Gastrocnemius medialis (tissue), 4 donors: ENCODE measurements at places on chromosomes 2 and 18. TPM values are rescaled to one million over a fixed set of nuclear protein-coding genes. Genes with fewer than 3 reads are reported as not detected.

DNA sequence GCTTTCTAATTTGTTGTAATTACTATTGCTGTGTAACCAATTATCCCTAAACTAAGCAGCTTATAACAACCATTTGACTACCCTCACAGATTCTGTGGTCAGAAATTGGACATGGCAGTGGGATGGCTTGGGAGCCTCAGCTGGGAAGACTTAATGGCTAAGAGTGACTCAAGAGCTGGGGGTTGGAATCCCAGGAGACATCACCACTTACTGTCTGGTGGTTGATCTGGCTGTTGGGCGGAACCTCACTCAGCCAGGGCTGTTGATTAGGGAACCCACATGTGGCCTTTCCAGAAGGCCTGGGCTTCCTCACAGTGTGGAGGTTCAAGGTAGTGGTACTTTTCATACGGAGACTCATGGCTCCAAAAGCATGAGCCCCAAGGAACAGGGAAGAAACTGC lies 49.8 kb downstream of the E2F6 start:
- no peak for DNase-seq

- DNase-seq = no peak
Observed at GRCh38 chr18:46243673-46244072, 139.5 kb downstream of the HAUS1 start.

GRCh38 chr2:39734445-39734844 lies 44.6 kb downstream of the THUMPD2 start:
- no peak for DNase-seq

DNA sequence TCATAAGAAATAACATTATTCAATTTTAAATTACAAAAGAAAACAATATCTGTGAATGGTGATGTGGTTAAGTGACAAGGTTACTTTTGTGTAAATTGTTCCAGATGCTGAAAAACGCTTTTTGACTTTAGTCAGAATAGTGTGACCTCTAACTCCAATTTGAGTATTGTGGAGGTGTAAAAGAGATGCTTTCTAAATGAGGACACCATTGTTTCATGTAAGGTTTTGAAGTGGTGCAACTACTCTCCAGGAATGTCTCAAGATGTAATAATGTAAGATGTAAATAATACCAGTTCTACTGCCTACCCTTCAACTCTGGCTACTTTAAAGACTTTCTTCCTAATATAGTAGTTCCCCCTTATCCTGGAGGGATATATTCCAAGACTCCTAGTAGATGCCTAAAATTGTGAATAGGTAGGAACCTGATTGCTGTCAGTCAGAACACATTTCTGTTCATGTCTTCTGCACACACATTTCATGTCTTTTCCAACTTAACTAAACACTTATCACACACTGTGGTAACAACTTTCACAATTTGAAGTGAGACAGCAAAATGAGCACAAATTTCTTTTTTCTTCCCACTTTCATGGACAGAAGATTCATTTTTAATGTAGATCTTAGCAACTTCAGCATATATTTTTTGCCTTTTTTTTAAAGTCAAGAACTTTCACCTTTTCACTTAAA lies 39.1 kb upstream of the PPP1R1C start:
- no peak for DNase-seq

Gene TMEM163
- total RNA-seq = not detected

DNA sequence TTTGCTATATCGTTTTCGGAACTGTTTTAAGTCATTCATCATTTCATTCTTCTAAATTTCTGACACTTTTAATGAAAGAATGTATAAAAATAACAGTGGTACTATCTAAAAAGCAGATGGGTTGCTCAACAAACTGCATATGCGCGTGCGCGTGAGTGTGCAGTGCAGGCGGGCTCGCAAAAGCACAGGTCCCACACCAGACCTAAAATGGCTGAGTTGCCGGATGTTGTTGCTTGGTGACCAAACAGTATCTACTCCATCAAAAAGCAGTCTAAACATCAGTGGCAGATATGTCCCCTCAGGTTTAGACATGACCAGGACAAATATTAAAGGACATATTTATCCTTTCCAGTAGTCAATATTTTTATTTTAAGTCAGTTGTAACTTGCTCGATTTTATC lies 5.1 kb downstream of the NOL4 start:
- DNase-seq = no peak

GRCh38 chr18:31040686-31041270 lies 1.8 kb downstream of the DSC3 start:
- no peak for DNase-seq

DNA sequence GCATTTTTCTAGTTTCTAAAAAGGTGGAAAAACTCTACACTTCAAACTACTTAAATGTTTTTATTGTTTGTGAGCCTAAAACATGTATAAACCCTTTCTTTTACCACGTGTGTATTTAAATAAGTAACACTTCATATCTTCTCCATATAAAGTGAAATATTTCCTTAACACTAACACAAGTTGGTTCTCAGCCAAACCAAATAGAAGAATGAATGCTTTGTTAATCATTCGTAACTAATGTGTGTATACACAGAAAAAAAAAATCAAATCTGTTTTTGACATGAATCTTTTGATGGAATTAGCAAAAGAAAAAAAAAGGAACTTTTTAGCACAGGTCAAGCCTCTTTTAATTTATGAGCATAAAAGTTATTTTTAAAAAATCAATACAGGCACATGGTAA lies 89.3 kb downstream of the EHBP1 start:
- no peak for DNase-seq
